Activated CD4-positive, CD25-positive, alpha-beta regulatory T cell (primary cell): ENCODE measurements at places on chromosomes 4 and X.

DNA sequence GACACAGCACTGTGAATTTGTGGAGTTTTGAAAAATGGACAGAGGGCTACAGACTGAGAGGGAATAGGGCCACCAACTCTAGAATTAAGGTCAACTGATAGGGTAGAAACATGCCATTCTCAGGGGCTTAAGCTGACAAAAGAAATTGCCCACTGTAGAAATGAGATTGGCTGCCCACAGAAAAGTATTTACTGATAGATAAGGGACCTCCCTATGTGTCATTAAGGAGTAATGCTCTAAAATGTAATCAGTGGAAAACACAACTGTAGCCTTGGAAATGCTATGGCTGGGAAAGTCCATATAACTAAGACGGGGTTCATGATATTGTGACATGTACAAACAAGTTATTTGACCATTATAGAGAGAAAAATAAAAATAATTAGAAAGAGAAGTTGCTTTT, 4.6 kb downstream of the RTL9 start:
- DNase-seq = no peak

DNA sequence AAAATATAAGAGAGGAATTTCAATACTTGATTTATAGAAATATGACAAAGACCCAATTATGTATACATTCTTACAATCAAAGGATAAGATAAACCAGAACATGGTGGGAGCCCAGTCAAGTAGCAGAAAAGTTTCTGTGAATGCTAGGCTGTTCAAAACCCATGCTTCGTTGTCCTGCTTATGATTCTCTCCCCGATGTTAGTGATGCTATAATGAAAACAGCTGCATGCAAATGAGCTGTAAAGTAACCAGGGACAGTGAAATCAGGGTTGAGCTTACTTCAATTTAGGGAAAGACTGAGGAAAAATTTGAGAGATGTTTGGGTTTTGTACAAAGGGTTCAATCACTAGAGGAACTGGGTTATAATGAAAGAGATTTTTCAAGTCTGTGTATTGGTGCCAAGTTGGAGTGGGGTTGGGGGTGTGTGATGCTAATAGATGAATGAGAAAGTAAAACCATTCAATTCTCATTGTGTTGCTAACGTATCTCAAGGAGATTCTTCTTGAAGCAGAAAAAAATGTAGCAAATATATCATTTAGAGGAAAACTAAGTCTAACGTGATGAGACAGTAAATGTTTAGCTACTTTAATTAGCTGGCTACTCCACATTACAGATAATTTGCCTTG, 59.3 kb upstream of the PPP1R2C start:
- DNase-seq = no peak

DNA sequence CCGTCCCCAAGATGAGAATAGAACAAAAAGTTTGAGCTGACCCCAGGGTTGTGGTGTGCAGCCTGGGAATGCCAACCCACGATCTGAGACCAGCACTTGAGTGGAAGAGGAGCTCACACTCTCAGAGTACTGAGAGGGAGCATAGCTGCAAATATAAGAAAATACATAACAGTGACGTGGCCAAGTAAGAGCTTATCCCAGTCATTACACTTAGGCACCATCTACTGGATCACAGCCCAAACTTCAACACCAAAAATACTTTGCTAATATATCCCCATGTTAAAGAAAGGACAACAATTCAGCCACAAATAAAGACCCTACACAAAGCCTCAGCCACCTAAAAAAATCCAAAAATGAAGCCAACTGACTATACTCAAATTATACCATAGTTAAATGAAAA, 33.3 kb upstream of the CXCL6 start:
- DNase-seq = no peak

DNA sequence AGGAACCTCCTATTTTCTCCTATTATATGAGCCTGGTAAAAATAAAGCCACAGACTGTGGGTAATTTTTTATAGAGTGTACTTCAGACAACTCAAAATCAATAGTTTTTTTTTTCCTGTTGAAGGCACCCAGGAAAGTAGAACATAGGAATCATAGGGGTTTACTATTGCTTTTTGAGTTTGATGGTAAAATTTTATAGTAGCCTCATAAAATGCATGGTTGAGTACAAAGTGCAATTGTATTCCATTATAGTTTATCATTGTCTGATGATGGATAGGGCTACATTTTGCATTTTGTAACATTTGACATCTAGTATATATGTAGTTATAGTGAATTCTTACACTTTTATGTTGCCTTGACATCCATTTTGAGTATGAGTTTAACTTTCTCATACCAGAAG, 455.0 kb downstream of the STIM2 start:
- no peak for DNase-seq

- no peak for DNase-seq
These were observed 100.7 kb downstream of the SYNPO2 start for GRCh38 chr4:118989098-118990080.

GRCh38 chr4:147913137-147913536, 181.2 kb downstream of the ARHGAP10 start:
- no peak for DNase-seq

- DNase-seq = no peak
These were observed 67.9 kb downstream of the STK32B start for GRCh38 chr4:5118994-5119835.

GRCh38 chr4:148048598-148048997, 316.7 kb downstream of the ARHGAP10 start:
- DNase-seq = no peak

- DNase-seq = no peak
These were observed 61.3 kb downstream of the SPINK2 start for GRCh38 chr4:56760183-56760582.

DNA sequence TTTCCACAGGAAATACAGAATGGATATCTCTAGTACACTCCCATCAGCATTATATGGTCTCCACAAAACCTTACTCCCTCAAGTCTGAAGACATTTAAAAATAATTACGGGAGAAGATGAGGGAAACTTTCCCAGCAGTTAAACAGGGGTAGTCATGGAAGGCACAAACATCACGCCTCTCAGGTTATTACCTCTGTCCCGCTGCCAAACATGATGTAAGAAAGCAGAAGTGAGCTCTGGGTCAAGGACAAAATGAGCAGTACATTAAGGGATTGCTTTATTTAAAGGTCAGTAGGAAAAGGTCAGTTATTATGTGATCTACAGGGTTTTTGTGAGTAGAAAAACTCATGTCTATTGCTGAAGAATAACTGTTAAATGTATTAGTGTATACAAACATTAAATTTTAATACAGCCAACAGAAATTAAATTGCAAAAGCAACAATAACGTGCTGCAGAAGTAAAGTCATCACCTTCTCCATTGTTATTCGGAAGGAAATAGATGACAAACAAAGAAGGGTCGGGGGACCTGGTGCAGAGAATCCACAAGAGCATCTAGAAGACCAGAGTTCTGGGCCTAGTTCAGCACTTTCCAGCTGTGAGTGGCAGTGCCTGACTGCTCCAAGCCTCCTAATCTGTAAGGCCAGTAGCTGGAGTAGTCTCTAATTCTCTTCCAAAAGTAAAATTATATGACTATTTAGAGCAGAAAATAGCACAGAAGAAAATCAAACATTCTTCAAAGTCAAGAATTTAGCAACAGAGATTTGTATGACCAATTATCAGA, 171.2 kb downstream of the PPP3CA start:
- no peak for DNase-seq

- no peak for DNase-seq
These were observed 168.9 kb downstream of the HS3ST1 start for GRCh38 chr4:11259837-11260236.

- no peak for DNase-seq
These were observed 94.1 kb upstream of the FAM9B start for GRCh38 chrX:9127986-9128385.

GRCh38 chr4:94356444-94356843, 13.8 kb upstream of the HPGDS start:
- no peak for DNase-seq

- no peak for DNase-seq
These were observed 100.5 kb downstream of the CORIN start for GRCh38 chr4:47737326-47737725.

- DNase-seq = no peak
These were observed 1176.3 kb downstream of the PCDH18 start for GRCh38 chr4:136355970-136356369.

GRCh38 chr4:88275516-88275915, 8.8 kb downstream of the PPM1K start:
- DNase-seq = no peak

- no peak for DNase-seq
These were observed 232.9 kb upstream of the F9 start for GRCh38 chrX:139297638-139298037.

DNA sequence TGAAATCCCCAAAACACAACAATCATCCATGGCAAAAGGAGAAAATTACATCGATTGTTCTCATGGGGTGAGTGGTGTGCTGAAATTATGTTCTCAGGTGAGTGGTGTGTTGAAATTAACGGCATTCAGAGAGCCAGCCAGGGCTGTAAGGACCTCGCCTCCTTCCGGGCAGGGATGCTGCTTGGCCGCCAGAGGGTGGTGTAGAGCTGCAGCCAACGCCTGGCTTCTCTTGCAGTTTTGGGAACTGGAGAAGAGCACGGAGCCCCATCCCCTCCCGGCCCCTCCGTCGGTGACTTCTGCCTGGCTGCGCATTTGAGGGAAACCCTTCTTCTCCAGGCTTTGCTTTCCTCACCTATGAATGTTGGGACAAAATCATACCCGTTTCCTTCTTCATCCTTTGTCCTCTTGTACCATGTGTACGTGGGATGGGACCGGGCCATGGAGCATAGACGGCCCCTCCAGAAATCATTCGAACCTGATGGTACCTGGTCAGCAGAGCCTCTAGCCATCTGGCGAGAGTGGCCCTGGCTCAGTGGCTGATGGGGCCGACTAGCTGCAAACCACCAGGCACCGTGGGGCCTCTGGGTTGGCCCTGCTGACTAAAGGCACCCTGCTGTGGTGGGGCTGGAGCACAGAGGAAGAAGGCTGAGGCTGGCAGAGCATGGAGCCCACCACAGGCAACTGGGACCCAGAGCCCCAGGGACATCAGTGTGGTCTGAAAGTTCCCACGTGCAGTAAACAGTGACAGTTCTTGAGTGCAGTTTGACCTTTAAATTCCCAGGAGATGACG, 28.4 kb downstream of the TRMT44 start:
- no peak for DNase-seq

DNA sequence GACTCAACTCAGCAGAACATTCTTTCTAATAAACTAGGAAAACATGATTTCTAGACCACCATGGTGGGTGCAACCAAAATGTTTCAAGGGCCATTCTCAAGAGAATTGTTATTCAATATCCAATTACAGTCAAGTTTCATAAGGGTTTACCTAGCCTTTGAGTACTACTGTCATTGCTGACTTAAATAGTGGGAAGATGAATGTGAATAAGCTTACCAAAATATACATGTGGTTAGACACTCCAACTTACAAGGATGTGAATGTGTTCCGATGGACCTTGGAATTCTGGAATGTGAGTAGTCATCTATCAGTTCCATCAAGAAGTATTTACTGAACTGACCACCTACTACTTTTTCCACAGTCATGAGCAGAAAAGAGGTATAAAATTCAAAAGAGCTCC, 16.9 kb downstream of the SH3RF1 start:
- DNase-seq = no peak

DNA sequence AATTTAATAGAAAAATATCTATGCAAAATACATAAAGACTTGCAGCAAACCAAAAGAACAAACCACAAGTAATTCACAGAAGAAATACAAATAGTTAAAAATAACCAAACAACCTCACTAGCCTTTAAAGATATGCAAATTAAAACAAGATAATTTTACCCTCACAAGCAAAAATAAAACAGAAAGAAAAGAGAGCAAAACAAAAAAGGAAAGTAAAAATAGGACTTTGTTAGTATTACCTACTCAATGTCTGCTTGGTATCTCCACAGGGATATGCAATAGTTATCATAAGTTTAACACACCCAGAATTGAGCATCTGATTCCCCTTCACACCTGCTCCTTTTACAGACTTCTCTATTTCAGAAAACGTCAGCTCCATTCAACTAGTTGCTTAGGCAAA, 737.5 kb upstream of the MAGEB2 start:
- DNase-seq = no peak

- DNase-seq = no peak
These were observed 112.5 kb downstream of the AFF1 start for GRCh38 chr4:87047281-87047798.

DNA sequence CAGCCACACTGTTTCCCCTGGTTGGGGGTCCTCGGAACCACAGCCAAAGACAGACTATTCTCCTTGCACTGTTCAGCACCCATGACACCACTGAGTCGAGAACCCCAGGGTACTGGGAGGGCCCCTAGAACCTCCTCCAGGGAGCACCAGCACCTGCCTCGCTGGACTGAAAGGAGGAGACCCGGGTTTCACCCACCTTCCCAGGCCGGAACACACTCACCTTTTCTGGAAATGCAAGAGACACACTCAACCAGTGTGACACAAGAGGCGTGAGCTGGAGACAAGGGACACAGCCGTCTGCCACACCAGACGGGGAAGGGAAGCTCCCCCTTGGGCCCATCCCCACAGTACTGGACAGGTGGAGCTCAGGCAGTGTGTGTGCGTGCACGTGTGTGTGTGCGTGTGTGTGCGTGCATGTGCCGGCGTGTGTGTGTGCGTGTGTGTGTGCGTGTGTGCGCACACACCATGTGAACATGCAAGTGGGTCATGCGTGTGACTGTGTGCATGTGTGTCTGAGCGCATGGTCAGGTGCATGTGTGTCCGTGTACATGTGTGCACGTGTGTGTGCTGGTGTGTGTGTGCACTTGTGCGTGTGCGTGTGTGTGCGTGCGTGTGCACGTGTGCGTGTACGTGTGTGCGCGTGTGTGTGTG, 128.8 kb upstream of the NKX1-1 start:
- no peak for DNase-seq

DNA sequence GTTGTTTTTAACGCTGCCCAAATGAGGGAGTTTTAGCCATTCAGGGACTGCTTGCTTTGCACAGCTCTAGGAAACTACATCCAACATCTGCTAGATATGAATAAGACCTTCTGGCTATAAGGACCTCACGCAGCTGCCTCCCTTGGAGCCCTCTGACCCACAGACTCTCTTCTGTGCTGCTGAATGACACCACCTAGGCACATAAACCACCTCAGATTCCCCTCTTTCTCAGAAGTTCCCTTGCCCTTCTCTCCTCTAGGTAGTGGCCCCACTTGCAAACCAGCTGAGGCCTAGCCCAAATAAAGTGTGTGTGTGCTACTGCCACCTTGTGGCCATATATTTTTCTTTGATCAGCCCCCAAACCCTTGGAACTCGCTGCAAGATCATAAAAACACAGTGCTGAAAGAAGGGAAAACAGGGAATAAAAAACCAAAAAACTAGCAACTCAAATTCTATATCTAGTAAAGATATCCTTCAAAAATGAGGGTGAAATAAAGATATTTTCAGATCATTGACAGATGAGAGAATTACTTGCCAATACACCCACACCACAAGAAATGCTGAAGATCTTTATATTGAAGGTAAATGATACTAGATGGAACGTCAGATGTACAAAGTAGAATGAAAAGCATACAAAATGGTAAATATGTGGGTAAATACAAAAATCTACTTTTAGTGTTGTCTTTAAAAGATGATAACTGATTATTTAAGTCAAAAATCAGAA, 265.9 kb downstream of the ADAMTS3 start:
- peak; percentile 19 for DNase-seq
